Stimulated activated CD4-positive, alpha-beta T cell treated with anti-CD3 and anti-CD28 coated beads, Interleukin-1b, Interleukin-23, amount 100 ng/mL, for 1 hour (primary cell): ENCODE measurements at places on chromosomes 11 and 22.
A peak's percentile ranks its signal among the peaks of the same experiment; 100 is the strongest.

DNA sequence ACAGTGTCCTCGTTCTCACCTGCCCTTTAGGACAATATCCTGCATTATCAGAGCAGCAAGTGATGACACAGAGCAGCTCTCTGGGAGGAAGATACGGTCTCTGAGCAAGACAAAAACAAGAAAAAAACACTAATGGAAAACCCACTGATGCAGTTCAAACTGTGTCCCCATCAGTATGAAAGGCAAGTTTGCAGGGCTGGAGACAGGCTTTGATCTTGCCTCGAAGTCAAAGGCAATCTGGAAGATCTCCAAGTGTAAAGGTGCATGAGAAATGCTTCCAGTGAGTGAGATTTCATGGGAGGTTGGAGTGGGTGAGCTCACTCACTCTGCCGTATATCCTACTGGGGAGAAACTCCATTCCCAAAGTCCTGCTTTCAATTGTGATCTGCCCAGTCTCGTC lies 157.5 kb downstream of the KIRREL3 start:
- DNase-seq: no peak

- DNase-seq: peak; percentile 44
These were observed 27.3 kb downstream of the MARK2 start for GRCh38 chr11:63866211-63866610.

DNA sequence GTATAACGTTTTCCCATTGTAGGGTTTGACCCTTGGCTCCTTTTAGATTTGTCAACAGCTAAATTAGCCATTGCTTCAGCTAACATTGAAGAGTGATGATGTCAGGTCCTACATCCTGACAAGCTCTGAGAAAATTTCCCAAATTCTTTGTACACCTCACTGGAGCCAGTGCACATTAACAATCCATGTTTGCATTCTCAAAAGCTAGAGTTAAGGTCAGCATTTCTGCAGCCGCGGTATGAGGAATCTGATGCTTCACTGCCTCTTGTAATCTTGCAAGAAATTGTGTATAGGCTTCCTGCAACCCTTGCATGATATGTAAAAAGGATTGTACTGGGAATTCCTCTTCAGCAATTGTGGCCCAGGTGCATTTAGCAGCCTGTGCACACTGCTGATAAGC lies 33.1 kb upstream of the NCAM1 start:
- DNase-seq: no peak

DNA sequence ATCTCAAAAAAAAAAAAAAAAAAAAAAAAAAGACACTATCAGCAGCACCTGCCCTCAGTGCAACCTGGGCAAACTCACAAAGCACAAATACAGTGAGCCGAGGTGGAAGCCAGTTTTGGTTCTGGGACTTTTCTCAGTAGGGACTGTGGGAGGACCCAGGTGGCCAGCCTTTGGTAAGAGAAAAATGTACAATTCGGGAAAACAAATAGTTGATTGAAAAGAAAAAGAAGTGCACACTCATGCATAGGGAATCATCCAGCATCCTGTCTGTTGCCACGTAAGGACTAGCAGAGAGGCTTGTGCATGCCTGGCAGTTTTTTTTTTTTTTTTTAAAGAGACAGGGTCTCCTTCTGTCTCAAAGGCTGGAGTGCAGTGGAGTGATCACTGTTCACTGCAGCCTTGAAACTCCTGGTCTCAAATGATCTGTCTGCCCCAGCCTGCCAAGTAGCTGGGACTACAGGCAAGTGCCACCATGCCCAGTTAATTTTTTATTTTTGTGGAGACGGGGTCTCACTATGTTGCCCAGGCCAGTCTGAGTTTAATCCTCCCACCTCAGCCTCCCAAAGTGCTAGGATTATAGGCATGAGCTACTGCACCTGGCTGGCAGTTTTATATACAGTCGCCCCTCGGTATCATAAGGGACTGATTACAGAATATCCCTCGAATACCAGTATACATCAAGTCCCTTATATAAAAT lies 36.7 kb downstream of the TPST2 start:
- DNase-seq: no peak

DNA sequence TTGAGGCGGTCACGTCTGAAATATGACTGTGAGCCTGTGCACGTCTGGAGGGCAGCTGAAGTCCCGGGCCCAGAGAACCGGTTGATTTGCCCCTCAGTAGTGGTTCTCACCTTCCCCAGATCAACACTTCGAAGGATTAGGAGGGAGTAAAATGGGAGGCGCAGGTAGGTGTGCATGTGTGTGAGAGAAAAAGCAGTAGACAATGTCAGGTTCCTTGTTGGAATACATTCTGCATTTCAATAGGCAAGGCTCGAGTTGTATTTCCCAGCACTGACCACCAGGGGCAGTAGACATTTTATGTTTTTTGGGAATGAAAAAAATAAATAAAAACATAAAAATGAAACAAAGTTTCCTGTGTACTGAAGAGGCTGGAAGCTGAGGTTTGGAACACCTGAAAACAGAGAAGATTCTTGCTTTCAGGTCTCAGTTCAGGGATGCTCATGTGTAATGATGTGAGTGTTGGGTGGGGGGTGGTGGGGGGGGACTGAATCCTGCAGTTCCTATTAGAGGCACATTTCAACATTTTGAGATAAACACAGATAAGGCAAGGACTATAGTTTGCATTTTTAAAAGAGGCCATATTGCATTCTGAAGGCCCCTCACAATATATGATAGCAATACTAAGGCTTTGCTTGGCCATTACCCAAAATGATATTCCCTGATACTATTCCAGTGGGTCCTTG lies 333.9 kb downstream of the CADM1 start:
- DNase-seq: no peak

- DNase-seq: no peak
These were observed 6.2 kb downstream of the HPS4 start for GRCh38 chr22:26477341-26477731.

DNA sequence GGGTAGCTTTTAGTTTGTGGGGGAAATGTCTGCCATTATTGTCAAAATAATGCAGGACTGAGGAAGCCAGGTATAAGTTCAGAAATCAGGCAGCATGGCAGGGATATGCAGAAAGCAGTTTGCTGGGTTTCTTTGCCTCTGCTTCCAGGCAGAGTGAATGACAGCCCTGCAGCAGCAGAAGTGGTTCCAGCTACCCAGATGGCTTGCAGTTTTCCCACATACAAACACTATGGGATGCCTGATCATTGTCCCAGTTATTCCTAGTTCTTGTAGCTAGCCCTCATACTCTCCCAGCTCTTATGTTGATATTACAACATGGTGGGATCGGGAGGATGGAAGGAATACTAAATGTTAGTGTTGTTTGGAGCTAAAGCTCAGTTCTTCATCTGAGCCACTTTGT lies 2.8 kb upstream of the DIXDC1 start:
- no peak for DNase-seq

GRCh38 chr11:129767827-129768226 lies 47.8 kb upstream of the TMEM45B start:
- no peak for DNase-seq

GRCh38 chr11:128563942-128564641 lies 23.3 kb downstream of the ETS1 start:
- DNase-seq: no peak

DNA sequence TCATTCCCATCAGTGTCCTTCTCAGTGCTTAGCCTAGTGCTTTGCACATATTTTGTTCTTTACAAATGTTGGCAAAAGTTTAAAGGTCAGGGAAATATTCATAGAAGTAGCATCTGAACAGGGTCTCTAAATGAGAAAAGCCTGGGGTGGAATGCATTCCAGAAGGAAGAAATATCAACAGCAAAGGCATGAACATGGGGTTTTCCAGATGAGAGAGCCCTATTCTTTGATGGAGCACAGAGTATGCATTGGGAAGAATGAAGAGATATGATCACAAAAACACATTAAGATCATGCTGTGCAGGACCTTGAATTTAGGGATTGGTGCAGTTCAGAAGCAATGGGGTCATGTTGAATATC lies 140.2 kb downstream of the SNX19 start:
- no peak for DNase-seq

- DNase-seq: no peak
These were observed 20.6 kb upstream of the TLCD5 start for GRCh38 chr11:120304526-120304925.

DNA sequence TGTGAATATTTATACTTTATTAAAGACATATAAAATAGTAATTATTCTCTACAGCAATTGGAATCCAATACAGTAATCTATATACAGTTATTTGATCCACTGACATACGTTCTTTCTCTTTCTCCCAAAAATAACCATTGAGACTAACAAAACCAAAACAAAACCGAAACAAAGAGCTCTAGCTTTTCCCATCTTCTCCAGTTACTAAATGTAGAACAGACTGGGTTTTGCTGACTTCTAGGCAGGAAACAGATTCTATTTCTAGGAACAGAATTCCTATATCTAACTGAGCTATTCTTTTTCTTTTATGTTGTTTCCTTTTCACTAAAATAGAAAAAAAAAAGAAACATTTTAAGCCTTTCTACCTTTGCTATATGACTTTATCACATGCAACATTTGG lies 80.1 kb downstream of the PACS1 start:
- no peak for DNase-seq

DNA sequence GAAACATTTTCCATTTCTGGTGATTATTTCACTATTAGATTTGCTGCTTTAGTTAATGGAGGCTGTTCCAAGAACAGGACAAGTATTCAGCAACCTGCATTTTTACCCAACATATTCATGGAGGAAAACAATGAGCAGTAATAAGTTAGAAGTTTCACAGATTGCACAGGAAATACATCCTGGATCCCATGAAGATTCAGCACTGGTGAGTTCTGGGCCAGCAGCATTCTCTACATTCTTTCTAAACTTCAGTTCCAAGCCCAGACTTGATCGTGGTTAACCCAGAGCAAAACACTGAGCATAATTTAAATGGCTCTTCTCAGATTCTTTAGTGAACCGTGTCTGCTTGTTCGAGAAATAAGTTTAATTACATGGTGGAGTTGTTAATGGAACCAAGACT lies 3.8 kb downstream of the FJX1 start:
- DNase-seq: no peak

DNA sequence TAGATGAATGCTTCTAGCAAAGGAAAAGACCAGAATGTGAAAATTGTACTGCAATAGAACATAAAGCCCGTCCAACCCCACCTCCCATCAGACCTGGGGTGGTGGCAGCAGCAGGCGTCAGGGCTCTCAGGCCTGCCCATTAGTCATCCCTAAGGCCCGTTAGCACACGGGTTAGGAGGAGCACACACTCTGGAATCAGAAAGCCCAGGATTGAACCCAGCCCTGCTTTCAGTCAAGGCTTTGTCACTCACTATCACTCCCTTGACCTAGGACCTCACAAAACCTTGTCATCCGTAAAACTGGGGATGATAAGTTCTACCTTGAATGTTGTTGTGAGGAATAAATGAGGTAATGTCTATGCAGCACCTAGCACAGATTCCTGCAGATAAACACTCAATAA lies 26.9 kb downstream of the MICAL3 start:
- DNase-seq: no peak

- no peak for DNase-seq
These were observed 12.8 kb downstream of the SAA4 start for GRCh38 chr11:18223591-18224387.

- no peak for DNase-seq
These were observed 836 bp downstream of the SLC16A8 start for GRCh38 chr22:38082986-38083710.

DNA sequence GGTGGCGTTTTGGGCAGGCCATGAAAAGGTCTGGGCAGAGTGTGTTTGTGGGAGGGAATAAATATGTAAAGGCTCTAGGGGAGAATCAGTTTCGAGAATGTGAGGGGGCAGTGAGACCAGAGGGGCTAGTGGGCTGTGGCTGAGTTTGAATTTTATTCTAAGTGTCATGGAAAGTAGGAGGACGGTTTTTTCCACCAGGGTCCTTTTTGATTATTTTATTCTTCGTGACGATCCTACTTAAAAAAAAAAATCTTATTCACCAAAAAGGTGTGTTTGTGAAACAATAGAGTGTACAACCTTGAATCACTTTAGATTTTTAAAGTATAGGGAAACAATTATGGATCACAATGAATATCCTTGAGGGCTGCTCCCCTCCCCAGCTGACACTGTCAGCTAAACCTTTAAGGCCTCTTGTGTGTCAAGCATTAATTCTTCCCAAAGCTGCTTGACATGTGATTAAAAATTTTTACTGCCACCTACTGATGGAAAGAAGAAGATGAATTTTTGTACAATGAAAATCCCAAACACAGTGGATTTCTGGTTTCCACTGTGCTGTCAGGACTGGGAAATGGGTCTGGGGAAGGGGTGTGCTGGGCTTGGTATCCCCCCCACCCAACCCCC lies 107.5 kb upstream of the OR4B1 start:
- DNase-seq: no peak

GRCh38 chr11:122649116-122649515 lies 6.4 kb upstream of the UBASH3B start:
- no peak for DNase-seq

DNA sequence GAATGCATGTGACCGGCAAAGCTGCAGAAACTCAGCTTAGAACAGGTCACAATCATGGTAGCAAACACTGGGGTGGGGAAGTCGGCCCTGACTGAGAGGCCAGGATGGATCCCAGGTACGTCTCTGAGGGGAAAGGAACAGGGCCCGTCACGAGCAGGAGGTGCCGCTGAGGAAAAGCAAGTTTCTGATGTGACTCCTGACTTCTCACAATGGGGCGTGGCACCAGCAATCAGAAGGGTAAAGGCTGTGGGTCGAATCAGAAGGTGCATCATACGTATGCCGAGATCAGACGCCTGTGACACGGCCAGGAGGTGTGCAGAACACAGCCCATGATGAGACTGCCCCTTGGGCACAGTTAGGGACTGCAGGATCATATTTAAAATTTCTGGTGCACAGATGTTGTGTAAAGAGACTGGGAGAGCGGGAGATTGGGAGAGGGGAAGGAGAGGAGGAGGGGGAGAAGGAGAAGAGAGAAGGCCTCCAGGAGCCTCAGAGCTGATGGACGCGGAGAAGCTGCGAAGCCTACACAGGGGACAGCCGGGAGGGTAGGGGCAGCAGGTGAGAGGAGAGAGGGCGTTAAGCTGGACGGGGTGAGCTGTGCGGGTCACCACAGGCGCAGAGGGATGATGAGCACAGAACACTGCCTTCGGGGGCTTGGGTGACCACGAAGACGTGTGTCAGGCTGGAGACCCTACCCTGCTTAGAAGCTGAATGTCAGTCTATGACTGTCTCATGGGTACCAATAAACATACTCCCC lies 30.7 kb downstream of the KRTAP5-5 start:
- DNase-seq: no peak
